Stimulated activated naive CD4-positive, alpha-beta T cell (primary cell): ENCODE measurements at places on chromosomes 6 and 20.

DNA sequence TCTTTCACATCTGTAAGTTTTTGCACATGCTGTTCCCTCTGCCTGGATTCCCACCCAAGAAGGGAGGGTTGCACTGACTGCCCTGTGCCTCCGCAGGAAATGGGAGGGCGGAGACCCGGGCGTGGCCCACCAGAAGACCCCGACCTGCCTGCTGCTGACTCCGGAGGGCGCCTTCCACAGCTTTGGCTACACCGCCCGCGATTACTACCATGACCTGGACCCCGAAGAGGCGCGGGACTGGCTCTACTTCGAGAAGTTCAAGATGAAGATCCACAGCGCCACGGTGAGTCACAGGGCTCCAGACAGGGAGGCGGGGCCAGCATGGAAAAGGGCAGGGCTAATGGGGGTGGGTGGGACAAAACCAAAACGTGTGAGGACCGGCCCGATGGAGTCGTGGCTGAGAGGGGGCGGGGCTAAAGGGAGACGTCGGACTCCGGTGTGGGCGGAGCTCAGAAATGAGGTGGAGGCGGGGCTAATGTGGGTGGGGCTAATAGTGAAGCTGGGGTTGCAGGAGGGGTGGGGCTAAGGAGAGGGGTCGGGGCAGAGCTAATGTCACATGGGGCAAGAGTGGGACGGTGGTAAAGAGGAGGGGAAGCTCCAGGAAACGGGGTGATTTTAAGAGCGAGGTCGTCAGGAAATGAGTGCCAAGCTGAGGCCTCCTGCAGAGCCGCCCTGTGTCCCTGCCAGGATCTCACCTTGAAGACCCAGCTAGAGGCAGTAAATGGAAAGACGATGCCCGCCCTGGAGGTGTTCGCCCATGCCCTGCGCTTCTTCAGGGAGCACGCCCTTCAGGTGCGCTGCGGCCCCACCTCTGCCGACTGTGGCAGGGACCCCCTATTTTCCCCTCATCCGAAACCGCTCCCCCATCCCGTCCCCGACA, 12.6 kb downstream of the HSPA12B start:
- DNase-seq = peak; percentile 62

DNA sequence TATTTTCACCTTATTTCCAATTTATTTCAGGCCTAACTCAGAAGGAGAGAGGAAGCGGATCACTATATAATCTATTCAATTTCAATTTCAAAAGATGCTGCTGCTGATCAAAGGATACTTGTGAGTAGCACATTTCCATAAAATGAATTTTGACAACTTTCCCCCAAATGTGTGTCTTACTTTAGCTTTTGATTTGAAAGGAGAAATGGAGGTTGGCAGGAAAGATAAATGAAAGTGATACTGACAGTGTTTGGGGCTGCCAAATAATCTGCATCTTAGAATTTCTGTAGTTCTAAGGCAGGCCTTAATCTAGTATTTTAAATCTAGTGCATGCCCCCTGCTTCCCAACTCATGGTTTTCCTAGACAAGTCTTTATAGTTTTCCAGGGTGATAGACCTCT, 535.4 kb downstream of the DOK5 start:
- no peak for DNase-seq

DNA sequence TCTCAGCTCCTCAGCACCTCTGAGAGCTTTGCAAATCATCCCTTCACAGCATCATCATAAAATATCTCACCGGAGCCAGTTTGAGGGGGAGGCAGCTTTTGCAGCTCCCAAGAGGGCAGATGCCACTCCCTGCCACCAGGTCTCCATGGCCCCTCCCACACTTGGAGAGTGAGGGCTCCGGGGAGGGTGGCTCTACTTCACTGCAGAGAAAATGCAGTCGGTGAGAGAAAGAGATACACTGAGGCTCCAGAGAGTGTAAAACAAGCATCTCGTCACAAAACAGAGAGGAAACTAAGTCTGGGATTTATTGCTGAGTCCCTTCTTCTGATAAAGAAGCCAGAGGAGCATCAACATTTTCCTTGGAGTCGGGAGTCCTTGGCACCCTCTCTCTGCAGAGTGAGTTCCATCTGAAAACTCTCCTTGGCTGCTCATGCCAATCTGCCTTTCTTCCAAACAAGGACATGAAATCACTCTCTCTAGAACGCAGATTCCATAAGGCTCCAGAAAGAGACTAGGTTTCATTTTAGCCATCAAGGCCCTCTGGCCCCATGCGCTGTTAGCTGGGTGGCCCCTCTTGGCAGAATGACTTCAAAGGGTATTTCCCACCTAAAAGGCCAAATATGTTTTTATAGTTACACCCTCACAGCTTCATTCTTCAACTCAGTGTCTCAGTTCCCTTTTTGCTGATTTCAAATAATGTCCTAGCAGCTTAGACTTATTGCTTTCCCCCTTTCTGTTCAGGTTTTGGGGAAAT, 70.6 kb upstream of the F13A1 start:
- no peak for DNase-seq

DNA sequence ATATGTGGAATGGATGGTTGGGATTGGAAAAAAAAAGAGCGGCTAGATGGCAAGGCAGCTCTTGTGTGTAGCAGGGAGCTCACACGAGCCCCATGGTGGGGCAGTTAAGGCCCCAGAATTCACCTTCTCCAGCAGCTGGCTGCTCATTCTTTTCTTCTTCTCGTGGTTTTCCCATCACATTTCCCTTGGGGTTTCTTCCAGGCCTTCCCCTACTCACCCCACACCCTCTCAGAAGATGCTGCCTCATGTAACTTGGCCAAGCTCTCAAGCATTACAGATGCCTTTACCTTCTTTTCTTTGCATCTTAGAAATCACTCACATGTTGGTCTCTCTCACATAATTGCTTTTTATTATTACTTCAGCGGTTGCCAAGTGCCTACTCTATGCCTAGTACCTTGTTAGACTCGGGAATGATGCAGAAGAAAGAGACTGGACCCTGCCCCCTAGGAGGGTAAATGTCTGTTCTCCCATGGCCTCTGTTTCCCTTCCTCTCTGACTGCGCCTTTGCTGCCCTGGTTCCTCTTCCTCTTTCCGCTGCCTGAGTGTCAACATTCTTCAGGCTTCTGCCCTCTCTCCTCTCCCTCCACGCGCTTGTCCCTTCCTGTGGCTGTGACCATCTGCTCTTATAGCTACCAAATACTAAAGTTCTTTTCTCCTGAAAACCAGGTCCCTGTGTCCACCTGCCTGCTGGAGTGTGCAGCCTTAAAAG, 28.6 kb downstream of the PPARD start:
- no peak for DNase-seq

DNA sequence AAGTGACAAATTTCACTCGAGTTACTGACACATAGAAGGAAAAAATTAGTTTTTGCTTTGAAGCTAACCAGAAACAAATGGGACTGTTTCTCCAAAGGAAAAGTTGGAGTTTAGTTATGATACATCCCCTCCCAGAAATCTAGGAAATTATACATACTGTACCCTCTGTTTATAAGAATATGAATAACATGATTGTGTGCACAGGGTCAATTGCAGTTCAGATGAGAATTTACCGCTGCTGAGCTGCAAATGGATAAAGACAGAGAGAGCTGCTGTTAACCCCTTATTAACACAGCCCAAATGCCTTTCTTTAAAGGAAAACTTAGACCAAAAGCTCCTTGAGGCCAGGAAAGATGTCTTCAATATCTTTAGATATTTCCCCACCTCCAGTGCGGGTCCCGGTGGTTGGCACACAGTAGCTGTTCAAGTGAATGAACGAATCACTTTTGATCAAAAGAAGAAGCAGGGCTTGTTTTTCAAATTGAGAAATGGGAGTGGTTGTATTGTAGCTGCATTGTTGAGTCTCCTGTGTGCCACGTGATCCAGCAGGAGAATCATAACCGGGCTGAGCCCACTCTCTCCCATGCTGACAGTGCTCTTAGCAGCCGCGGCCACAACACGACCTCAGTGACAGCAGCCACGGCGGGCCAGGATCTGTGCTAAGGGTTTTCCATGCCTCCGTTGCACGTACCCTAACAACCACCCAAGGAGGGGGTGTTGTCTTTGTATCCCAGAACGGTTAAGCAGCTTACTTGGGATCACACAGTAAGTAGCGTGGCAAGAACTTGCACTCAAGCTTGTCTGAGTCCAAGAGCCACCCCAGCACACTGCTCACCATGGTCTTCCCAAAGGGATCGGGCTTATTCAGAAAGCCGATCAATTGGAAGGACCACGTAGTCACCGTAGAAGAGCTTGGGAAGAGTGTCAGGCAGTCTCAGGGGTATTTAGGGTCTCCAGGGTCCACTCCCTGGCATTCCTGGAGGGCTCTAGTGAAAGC, 53.5 kb upstream of the BMP6 start:
- DNase-seq = no peak

GRCh38 chr20:62048821-62049291, 16.8 kb downstream of the TAF4 start:
- DNase-seq = no peak

GRCh38 chr6:99331531-99331930, 17.9 kb downstream of the FAXC start:
- DNase-seq = no peak

GRCh38 chr6:52022675-52023074, 64.7 kb downstream of the PKHD1 start:
- DNase-seq = no peak

DNA sequence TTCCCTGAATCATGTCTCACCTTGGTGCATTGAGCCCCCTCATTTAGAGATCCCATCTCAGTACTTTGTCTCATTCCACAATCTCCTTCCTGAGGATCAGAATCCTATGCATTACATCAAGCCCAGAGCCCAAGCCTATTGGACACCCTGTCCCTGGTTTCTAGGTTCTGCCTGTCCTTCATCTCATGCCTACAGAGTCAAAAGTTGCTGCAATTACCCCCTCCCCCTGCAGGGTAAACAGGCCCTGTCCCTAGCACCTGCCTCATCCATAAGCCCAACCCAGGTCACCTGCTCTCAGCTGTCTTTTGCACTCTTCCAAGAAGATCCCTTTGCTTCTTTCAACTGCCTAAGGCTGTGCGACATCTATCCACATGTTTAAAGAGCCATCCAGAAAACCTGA, 93.9 kb downstream of the SPTLC3 start:
- no peak for DNase-seq

GRCh38 chr20:11484479-11484878, 433.2 kb upstream of the BTBD3 start:
- no peak for DNase-seq

DNA sequence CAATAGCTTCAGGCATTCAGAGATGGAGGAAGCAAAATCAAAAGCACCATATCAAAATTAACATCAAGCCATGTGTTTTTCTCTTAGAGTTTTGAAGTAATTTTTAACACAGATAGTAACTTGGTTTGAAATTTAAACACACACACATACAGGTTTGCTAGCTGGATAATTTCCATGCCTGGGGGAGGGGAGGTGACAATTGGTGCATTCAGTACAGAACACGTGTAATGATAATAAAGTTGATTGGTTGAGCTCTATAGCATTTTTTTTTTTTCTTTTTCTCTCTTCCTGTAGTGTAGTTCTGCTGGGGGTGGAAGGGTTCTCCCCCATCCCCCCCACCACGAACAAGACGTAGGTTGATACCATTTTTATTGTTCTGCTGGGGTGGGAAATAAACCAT, 564.8 kb downstream of the LMBRD1 start:
- DNase-seq = no peak

DNA sequence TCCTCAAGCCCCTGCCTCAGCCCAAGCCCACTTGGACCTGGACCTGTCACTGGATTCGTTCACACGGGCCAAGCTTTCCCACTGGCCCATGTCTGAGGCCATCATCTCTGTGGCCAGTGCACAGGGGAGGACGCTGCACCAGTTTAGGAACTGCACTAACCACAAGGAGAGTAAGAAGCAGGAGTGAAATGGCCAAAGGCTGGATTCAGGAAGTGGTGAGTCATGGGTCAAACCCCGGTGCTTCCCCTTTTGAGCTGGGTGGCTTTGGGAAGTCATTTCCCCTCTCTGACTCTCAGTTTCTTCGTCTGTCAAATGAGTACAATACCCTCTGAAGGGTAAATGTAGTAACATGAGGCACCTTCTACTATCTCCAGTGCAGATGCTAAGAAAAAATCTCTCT, 87.9 kb downstream of the CD40 start:
- no peak for DNase-seq

DNA sequence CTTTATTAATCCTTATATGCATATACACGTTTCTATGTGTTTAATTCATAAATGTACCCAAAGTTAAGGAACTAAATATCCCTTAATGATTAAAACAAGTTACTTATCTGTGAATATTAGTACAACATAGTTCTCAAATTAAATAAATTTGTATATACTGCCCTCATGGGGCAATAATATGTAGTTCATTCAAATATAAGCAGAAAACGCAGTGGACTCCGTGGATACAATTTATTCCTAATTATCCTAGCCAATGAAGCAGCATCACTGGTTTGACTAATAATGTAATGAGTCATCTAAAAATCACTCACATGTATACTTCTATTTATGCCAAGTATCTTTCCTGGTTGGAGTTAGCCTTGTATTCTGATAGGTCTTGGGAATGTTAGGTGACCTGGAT, 111.6 kb downstream of the TBC1D32 start:
- no peak for DNase-seq

DNA sequence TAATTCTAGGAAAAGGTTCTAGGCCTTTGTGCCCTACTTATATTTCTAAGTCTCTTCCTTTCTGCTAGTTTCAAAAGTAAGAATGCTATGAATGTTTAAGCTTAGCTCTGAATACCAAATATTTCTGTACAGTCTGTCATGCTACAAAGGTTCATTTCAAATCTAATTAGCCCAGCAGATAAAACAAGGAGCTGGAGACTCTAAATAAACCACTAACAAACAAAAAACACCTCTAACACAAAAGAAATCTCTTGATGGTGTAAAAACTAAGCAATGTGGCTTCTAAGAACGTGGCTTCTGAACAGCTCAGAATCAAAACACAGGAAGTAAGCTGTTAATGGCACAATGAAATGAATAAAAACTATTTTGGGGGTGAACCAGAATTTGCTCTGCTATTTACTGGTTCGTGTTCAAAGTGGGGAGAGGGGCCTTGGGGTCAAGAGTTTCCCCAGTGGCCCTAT, 198.3 kb downstream of the BCAS1 start:
- DNase-seq = no peak

GRCh38 chr20:19823216-19823615, 65.2 kb downstream of the RIN2 start:
- no peak for DNase-seq

- DNase-seq = no peak
These were observed 93.4 kb downstream of the ANKS1A start for GRCh38 chr6:34982424-34982852.

GRCh38 chr6:141398949-141399348, 733.8 kb upstream of the GJE1 start:
- no peak for DNase-seq

GRCh38 chr6:21143645-21144044, 449.9 kb upstream of the SOX4 start:
- no peak for DNase-seq

GRCh38 chr20:43961116-43961515, 46.5 kb downstream of the TOX2 start:
- no peak for DNase-seq
